ENCODE measurements at places on chromosomes 13 and 19.

DNA sequence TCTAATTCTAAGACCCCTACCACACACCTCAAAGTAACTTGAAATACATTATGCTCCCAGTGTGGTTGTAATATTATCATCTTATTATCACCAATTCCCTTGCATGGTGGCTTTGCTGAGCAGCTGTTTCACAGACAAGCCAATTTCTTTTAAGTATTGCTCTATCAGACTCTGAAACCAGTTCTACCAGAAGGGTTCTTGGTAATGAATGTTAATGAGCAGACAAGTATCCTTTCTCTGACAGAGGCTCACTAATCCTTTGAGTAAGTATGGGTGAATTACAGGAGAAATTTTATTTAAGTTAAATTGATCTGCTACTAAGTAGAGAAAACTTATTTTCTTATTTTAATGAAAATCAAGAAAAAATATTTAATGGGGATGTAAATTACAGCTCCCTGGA, 326.0 kb downstream of the GPC6 start:
- no peak for DNase-seq

DNA sequence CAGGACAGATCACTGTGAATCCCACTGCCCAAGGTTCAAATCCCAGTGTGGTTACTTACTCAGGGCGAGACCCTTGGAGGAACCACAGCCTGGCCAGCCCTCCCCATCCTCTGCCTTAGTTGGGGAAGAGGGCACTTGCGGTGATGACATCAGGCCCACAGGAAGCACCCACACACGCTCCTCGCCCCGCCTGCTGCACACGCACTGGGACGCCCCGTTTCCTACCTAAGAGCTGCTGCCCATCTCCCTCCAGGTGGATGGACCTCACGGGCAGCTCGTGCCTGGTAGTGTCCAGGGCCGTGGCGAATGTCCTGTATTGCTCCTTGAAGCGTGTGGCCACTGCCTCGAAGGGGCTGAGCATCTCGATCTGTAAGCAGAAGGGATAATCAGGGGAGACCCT, 19.6 kb downstream of the HAUS8 start:
- DNase-seq: no peak

GRCh38 chr13:54989418-54989817, 1960.8 kb downstream of the OLFM4 start:
- DNase-seq: no peak

- DNase-seq: no peak
Measured at GRCh38 chr19:18496167-18496979, 25.5 kb downstream of the ELL start.

GRCh38 chr13:72198042-72198441, 331.0 kb upstream of the DACH1 start:
- DNase-seq: no peak

DNA sequence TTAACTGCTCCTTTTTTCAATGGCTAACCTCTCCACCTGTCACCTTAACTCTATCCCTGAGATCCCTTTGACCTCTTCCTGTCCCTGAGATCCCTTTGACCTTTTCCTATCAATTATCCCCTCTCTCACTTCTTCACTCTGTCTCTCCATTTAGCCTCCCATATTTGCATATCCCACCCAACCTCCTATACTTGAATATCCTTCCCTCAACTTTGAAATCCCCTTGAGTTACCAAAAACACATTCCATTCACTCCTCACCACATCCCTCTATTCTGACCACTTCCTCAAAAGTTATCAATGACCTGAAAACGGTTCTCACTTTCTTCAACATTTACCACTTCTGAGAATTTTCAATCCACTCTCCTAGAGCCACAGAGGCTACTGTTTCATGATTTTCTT, 3.0 kb downstream of the MYCBP2 start:
- DNase-seq: no peak

DNA sequence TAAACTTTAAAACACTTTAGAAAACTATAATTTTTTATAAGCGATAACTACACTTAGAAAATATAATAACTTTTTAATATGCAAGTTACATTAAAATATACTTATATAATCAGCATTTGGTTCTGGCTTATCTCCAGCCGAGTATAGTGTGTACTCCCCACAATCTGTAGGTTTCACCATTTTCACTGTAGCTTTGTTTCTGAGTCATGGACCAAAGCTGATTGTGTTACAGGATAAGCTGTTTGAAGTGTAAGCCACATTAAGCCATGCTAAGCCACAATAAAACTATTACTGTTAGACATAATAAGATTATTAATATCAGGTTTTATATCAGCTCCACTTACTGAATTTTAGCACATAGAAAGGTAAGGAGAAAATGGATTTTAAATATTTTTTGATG, 43.8 kb downstream of the CCDC122 start:
- DNase-seq: no peak

- no peak for DNase-seq
Measured at GRCh38 chr13:112062571-112063570, 4.1 kb upstream of the SOX1 start.

DNA sequence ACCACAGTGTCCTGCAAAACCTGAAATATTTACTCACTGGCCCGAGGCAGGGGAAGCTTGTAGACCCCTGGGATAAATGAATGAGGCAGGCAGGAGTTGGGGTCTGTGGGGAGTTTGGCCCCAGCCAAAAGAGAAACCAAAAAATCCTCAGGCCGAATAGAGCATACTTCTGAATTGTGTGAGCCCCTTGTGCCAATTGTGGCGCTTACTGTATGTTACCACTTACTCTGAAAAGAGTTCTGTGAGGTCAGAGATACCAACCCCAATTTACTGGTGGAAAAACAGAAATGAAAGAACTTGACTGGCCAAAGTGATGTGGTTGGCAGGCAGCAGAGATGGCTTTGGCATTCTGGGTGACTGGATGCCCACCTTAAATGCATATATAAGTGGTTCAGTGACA, 6.9 kb downstream of the CARM1 start:
- DNase-seq: no peak

DNA sequence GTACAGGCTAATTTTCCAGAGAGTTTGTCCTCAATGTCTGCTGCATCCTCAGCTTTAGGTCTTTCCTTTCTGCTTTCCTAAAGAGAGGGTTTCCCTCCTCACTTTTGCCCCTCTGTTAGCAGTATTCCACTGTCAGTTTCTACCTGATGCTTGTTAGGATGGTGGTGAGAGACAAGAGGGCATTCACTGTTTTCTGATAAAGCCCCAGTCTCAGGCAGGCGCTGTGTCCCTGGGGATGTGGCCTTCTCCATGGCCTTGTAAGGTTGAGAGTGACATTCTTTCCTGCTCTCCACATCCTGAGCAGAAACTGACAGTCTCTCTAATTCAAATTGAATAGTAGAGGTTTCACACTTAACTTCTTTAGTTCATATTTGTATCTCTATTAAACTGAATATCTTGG, 14.9 kb downstream of the C13orf42 start:
- DNase-seq: no peak

- no peak for DNase-seq
Measured at GRCh38 chr13:44759384-44760360, 183.5 kb upstream of the TSC22D1 start.

DNA sequence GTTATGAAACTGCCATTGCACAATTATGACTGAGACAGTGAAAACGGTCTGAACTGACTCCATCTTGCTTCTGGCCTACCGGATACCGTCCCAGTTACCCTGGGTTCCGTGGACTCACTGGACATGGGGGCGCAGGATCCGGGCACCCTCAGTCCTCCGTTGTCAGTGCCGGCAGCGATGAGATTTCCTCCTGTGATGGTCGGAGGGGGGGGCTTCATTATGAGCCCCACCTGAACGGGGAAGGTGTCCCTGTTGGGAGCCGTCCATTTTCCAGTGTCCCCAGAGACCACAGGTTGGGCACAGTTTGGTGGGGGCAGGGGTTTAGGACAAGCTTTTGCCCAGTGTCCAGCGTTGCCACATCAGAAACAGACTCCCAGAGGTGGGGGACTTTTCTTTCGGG, 23.4 kb downstream of the TMEM255B start:
- no peak for DNase-seq

- no peak for DNase-seq
Measured at GRCh38 chr13:94548382-94548781, 47.6 kb downstream of the TGDS start.

- DNase-seq: no peak
Measured at GRCh38 chr19:3098515-3099346, 4.6 kb downstream of the GNA11 start.

- DNase-seq: no peak
Measured at GRCh38 chr19:51116736-51117286, 7.9 kb upstream of the SIGLEC9 start.

DNA sequence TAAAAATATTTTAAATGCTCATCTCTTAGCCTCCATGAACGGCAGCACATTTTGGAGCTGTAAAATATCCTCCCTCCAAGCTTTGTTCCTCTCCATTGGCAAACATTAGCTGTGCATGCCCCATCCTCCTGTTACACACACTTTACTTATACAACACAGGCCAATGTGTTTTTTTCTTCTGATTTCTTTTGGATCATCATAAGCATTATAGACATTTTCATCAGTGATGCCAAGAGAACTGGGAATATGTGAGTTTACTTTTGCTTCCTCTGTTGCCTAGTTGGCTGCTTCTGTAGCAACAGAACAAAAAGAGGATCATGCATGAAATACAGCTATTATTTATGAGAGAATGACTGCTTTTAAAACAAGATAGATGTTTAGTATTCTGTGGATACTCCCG, 142.6 kb downstream of the PCDH9 start:
- DNase-seq: no peak

- DNase-seq: no peak
Measured at GRCh38 chr13:113864273-113864890, 506 bp upstream of the GAS6 start.

- no peak for DNase-seq
Measured at GRCh38 chr13:90783273-90783672, 564.2 kb upstream of the MIR17HG start.

DNA sequence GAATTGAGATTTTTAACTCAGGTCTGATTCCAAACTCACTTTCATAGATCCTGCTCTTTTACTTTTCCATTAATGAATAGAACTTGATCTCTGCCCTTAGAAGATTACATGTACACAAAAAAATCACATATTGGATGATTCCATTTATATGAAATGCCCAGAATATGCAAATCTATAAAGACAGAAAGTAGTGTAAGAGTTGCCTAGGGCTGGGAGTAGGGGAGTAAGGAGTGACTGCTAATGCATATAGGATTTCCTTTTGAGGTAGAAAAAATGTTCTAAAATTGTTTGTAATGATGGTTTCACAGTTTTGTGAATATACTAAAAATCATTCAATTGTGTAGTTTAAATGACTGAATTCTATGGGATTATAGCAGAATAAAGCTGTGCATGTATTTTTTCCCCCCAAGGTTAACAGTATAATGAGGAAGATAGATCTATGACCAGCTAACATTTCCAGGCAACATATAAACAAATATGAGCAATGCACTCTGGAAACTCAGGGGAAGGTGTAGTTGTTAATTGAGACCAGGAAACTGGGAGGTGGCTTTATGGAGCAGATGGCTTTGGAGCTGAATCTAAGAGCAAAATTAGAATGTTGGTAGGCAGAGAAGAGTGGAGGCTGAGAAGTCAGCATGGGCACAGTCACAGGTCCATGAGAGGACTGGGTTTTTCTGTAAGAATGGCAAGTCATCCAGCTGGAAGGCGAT, 41.4 kb downstream of the LACC1 start:
- no peak for DNase-seq

GRCh38 chr13:109224033-109224432, 562.4 kb downstream of the IRS2 start:
- DNase-seq: no peak

- no peak for DNase-seq
Measured at GRCh38 chr19:7734220-7735203, 2.6 kb upstream of the CLEC4G start.

- DNase-seq: no peak
Measured at GRCh38 chr13:59696271-59696670, 467.5 kb downstream of the DIAPH3 start.

DNA sequence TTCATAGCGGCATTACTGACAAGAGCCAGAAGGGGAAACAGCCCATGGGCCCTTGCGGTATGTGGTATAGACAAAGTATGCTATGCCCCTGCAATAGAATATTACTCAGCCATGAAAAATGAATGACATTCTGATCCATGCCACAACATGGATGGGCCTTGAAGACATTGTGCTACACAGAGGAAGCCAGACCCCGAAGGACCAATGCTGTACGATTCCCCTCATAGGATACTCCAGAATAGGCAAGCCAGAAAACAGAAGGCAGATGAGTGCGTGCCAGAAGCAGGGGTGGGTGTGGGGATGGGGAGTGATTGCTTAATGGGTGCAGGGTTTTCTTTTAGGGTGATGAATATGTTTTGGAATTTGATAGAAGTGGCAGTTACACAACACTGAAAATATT, 342.0 kb downstream of the TEX29 start:
- DNase-seq: no peak

- DNase-seq: no peak
Measured at GRCh38 chr13:22108979-22109378, 438.1 kb downstream of the FGF9 start.

DNA sequence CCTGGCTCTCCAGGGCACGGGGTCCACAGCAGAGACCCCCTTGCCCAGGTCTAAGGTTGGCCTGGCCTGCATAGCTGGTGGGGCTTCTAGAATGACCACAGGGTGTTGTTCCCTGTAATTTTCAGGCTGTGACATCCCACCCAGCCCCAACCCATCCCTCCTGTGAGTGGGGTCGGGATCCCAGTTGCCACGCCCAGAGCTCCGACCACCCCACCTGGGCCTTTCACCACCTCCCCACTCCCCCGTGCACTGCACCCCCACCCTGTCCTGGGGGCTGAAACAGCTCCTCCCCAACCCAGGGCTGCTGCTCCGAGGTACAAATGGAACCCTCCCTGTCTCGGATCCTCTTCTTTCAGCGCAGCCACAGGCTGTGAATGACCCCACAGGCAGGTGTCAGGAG, 8.4 kb upstream of the SLC7A10 start:
- no peak for DNase-seq

- no peak for DNase-seq
Measured at GRCh38 chr13:94234738-94235137, 244.7 kb downstream of the DCT start.

DNA sequence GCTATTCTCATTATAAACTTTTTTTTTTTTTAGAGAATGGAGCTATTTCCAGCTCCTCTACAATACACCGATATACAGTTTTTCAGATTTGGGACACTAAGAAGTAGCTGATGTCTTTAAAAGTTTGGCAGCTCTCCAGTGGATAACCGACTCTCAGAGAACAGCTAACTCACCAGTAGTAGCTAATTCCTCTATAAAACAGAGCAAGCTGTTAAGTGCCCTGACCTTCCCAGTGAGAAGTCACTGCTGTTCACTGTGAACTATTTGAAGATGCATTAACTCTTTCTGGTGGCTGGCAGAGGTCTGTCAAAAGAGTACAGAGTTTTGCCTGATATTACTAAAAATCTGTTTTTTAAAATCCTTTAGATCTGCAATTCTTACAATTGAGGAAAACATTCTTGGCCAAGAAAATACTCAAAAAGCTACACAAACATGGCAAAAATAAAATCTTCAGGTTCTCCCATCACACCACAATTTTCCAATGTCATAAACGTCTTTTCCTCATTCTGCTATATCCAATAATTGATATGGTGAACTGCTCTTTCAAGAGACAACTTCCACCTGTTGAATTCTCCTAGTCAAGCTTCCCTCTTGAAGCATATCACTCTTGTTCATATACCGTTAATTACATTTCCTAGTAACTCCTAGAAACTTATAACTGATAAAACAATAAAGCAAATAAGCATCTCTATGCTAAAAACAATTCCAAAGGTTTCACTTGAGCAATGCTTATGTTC, 44.2 kb downstream of the TBC1D4 start:
- DNase-seq: no peak

- DNase-seq: no peak
Measured at GRCh38 chr13:23570921-23571315, 706 bp downstream of the TNFRSF19 start.
